ENCODE measurements at places on chromosomes 3 and 15. TPM values are rescaled to one million over a fixed set of nuclear protein-coding genes. Genes with fewer than 3 reads are reported as not detected.

DNA sequence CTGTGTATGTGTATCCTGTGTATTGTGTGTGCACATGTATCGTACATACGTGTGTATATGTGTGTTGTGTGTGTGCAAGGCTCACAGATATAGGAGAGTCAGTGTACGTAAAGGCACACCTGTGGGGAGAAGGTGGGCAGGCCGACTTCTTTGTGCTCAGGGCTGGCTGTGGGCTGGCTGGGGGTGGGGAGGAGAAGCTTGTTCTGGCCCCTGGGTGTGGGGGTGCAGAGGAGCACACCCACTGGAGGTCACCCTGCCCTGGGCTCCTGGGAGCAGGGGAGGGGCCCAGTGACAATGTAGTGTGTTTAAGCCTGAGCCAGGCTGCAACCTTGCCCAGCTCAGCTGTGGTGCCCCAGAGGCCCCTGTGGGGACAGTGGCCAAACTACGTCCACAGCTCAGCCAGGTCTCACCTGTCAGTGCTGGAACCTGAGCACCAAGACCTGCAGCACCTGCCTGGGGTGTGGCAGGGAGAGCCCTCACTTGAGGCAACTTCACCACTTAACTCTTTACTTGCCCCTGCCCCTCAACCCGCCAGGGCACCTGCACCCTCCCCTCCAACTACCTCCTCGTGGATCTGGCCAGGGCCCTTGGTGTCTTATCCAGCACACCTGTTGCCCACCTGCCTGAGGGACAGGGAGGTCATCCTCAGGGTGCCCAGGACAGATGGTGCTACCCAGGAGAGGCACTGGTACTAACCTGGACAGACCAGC is 2.6 kb upstream of the HHATL start:
- no peak for DNase-seq

DNA sequence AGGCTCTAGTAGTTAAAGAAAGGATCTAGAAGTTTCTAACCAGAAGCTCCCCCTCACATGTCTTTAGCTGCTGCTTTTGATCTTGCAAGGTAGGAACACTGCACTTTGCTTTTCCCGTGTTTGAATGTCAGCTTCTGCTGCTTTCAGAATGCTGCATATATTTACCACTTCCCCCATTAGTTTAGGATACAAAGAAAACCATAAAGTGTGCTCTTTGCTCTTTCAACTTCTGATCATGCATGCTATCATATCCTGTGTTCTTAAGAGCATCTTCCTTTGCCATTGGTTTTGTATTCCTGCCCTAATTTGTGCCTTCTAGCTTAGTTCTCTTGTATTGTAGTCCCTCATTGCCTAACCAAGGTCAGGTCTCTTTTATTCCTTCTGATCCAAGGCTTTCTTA is 43.3 kb downstream of the ZNF609 start:
- no peak for DNase-seq

DNA sequence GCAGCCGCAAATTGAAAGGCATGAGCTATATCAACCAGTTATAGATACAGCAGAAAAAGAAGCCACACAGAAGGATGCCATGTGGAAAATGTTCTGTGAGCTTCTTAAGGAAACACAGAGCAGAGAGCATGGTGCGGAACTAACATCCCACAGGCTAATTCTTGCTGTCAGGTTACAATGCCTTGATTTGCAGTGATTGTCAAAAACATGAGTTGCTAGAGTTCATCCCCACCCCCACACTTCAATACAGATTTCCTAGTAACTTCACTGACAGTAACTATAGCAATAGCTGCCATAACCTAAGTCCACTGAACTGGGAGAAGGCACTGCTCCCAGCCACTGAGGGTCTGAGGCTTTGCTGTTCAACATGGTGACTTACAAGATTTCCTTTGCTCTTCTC is 821.6 kb downstream of the SQOR start:
- no peak for DNase-seq

The SCN11A gene
- 0.78 TPM for total RNA-seq

The ATP13A5 gene
- total RNA-seq: not detected

The SUCNR1 gene
- total RNA-seq: not detected

Data from glutamatergic neuron (in vitro differentiated cells).